Small intestine (tissue), 16 donors: ENCODE measurements at places on chromosomes 5 and 9.
A peak's percentile ranks its signal among the peaks of the same experiment; 100 is the strongest.

GRCh38 chr5:6059137-6059800 is 319.1 kb downstream of the MED10 start:
- H3K4me3 ChIP-seq: no peak overlapping the region
- no peaks in the 10 kb centered on the region for H3K27me3 ChIP-seq
- H3K4me1 ChIP-seq: no peaks in the 10 kb centered on the region
- no peak for DNase-seq
- H3K36me3 ChIP-seq: no peaks in the 10 kb centered on the region

- DNase-seq: peak; percentile 49
- H3K27ac ChIP-seq: peak overlapping the region; percentile 70
- H3K27me3 ChIP-seq: no peaks in the 10 kb centered on the region
These were observed 53.3 kb upstream of the ATP10B start for GRCh38 chr5:160905285-160905684.

GRCh38 chr9:6641961-6642360 is 3.6 kb downstream of the GLDC start:
- no peaks in the 10 kb centered on the region for H3K36me3 ChIP-seq
- no peak for DNase-seq
- peaks cover 12% of the 10 kb centered on the region for H3K27me3 ChIP-seq
- no peaks in the 10 kb centered on the region for H3K4me1 ChIP-seq

DNA sequence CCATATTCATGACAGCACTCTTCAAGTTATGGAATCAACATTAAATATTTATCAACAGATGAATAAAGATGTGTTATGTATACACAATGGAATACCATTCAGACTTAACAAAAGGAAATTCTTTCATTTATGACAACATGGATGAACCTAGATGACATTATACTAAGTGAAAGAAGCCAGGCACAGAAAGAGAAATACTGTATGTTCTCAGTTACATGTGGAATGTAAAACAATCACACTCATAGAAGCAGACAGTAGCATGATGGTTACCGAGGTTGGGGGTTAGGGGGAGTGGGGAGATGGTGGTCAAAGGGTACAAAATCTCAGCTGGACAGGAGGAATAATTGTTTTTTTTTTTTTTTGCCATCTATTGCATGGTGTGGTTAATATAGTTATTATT is 431.9 kb downstream of the DMAC1 start:
- H3K36me3 ChIP-seq: no peaks in the 10 kb centered on the region
- H3K27ac ChIP-seq: no peak overlapping the region
- no peak for DNase-seq
- H3K4me1 ChIP-seq: no peaks in the 10 kb centered on the region
- no peak overlapping the region for H3K4me3 ChIP-seq

GRCh38 chr5:134582941-134583340 is 49.7 kb downstream of the SAR1B start:
- H3K36me3 ChIP-seq: peaks cover 49% of the 10 kb centered on the region
- H3K4me1 ChIP-seq: no peaks in the 10 kb centered on the region
- no peak overlapping the region for H3K4me3 ChIP-seq
- H3K27me3 ChIP-seq: no peaks in the 10 kb centered on the region

DNA sequence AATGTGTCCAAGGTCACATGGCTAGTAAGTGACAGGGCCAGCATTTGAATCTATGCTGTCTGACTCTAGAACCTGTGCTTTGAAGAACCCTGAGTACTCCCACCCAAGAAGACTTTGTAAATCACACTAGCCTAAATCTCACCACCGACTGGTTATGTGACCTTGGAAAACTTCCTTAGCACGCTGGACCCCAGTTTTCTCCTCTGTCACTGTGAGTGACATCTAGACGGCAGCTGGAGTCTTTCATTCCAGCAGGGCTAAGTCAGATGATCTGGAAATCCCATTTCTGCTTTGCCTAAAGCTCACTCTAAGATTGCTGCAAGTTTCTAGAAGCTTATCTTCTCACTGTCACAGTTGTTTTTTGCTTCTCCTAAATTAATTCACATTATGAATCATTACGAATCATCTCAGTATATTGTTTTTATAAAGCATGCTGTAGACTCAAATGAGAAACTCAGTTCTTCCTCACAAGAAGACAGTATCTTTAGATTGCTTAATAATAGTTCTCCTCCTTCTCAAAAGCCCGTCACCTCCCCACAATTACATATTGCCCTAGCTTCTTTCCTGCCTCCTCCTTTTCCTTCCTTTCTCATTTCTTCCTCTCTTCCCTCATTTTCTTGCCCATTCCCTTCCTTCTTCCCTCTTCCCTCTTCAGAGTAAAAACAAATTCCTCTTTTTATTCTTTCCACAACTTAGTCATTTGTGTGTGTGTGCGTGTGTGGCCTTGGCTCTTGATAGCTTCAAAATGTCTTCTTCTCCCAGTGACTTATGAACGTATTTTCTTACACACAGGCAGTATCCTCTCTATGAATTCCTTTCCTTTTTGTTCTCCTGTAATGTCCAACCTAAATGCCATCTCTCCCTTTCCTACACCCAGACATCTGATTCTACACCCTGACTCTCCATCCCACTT is 16.8 kb downstream of the ALDOB start:
- H3K4me1 ChIP-seq: peaks cover 4% of the 10 kb centered on the region
- no peaks in the 10 kb centered on the region for H3K27me3 ChIP-seq
- DNase-seq: peak; percentile 40
- H3K36me3 ChIP-seq: peaks cover 12% of the 10 kb centered on the region

GRCh38 chr5:453725-454481 is 10.9 kb downstream of the EXOC3 start:
- H3K4me3 ChIP-seq: no peak overlapping the region
- H3K27ac ChIP-seq: no peak overlapping the region
- H3K27me3 ChIP-seq: no peaks in the 10 kb centered on the region
- DNase-seq: no peak

DNA sequence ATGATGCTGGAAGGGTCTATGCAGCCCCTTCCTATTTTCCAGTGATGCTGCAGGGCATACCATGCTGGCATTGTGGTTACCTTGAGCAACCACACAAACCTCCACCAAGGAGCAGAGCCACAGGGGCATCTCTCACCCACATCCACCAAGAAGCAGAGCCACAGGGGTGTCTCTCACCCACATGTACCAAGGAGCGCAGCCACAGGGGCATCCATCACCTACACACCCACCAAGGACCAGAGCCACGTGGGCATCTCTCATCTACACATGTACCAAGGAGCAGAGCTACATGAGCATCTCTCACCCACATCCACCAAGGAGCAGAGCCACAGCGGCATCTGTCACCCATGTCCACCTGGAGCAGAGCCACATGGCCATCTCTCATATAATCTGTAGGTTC is 8.8 kb upstream of the GM2A start:
- no peaks in the 10 kb centered on the region for H3K27me3 ChIP-seq
- H3K4me3 ChIP-seq: no peak overlapping the region
- H3K27ac ChIP-seq: no peak overlapping the region
- no peaks in the 10 kb centered on the region for H3K36me3 ChIP-seq
- no peak for DNase-seq

DNA sequence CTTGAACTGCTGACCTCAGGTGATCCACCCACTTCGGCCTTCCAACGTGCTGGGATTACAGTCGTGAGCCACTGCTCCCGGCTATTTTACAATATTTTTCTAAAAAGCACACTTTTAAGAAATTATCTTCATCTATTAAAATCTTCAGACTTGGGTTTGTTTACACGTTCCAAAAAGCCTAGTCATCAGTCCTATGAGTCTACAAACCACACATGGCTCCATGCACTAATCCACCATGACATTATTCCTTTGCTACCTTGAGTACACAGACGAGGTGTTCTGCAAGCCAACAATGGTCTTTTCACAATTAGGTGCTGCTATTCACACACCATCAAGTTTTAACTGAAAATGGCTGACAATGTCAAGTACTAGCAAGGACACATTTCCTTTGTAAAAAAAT is 41.0 kb downstream of the TRPM6 start:
- H3K27me3 ChIP-seq: no peaks in the 10 kb centered on the region
- H3K36me3 ChIP-seq: no peaks in the 10 kb centered on the region
- H3K4me3 ChIP-seq: no peak overlapping the region
- H3K27ac ChIP-seq: no peak overlapping the region
- DNase-seq: no peak

DNA sequence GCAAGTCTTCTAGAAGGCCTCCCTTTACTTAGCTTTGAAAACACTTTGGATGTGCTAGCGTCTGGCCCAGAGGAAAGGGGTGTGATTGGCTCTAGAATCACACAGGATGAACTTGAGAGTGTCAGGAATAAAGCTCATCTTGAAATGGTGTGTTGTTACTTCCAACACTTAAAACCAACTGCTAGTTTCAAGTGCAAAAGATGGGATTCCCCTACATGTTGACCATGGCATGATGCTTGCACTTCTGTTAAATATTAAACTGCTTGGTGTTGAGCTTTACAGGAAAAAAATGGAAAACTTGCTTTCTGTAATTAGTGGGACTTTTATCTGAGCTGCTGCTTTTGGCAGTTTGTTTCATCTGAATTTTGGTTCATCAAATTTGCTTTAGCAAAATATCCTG is 261.1 kb downstream of the MED10 start:
- DNase-seq: no peak
- no peak overlapping the region for H3K27ac ChIP-seq
- H3K36me3 ChIP-seq: no peaks in the 10 kb centered on the region
- H3K27me3 ChIP-seq: no peaks in the 10 kb centered on the region

GRCh38 chr5:89301321-89302025 is 418.5 kb upstream of the MEF2C start:
- H3K4me1 ChIP-seq: no peaks in the 10 kb centered on the region
- H3K27me3 ChIP-seq: no peaks in the 10 kb centered on the region
- H3K27ac ChIP-seq: no peak overlapping the region
- no peaks in the 10 kb centered on the region for H3K36me3 ChIP-seq
- no peak overlapping the region for H3K4me3 ChIP-seq

GRCh38 chr5:16104961-16105360 is 74.6 kb downstream of the MARCHF11 start:
- DNase-seq: no peak
- H3K27me3 ChIP-seq: no peaks in the 10 kb centered on the region
- H3K4me1 ChIP-seq: no peaks in the 10 kb centered on the region
- H3K36me3 ChIP-seq: no peaks in the 10 kb centered on the region
- no peak overlapping the region for H3K27ac ChIP-seq

DNA sequence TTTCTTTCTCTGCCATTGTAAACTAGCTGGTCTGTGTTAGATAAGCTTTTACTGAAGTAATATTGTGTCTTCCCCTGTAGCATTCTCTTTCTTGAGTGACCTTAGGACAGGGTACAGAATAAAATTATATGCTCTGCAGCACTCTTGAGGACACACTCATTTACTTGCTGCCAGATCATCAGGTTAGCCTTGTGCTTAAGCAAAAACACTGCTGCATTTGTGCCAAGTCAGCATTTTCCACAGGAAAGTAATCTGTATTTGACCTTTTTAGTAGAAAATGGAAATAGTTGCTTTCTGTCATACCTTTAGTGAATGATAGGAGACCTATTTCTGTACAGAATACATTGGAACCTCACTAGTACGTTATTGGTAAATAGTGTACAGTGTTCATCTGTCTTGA is 54.2 kb downstream of the LMNB1 start:
- no peaks in the 10 kb centered on the region for H3K4me1 ChIP-seq
- no peak for DNase-seq
- no peak overlapping the region for H3K27ac ChIP-seq
- H3K4me3 ChIP-seq: no peak overlapping the region

DNA sequence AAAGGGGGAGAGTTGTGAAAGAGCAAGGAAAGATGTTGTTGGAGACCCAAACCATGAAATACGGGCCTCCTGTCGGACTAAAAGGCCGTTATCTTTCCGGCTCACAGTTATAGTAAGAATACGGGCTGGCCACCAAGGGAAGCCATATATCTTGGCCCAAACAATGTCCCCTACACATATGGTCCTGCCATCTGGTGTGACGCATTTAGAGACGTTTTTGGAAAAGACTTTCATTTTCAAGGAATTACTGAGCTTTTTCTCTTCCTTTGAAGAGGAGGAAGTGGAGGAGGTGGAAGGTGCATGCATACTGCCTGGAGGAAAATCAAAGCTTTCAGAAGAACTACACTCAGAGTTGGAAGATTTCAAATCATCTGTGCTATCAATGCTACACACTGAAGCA is 26.7 kb downstream of the PWWP2A start:
- H3K27me3 ChIP-seq: no peaks in the 10 kb centered on the region
- DNase-seq: no peak
- peaks cover 18% of the 10 kb centered on the region for H3K36me3 ChIP-seq
- H3K27ac ChIP-seq: no peak overlapping the region

DNA sequence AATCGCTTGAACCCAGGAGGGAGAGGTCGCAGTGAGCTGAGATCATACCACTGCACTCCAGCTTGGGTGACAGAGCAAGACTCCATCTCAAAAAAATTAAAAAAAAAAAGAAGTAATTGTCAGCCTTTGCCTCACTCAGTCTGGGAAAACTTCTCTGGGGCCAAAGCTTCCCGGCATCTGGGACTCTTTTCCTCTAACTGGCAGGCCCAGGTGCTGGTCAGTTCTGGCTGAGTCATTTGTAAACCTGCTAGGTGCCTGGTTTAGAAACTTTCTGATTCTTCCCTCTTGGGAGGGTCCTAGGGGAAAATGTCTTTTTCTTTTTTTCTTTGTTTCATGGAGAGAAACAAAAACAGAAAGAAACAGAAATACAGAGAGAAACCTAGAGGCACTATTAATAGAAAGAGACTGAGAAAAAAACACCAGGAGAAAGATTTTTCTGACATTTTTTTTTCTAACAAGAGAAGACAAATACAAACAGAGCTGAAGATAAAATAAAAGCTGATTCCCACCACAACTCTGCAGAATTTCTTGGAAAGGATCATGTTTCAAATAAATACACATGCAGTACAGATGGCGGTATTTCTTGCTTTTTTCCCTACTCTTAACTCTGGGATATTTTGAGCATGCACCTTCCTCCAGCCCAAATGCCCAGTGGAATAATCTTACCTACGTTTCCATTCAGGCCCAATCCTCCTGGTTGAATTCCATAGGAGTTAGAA is 22.1 kb upstream of the UBAP2 start:
- no peaks in the 10 kb centered on the region for H3K27me3 ChIP-seq
- H3K36me3 ChIP-seq: no peaks in the 10 kb centered on the region
- H3K4me1 ChIP-seq: no peaks in the 10 kb centered on the region
- no peak overlapping the region for H3K27ac ChIP-seq
- H3K4me3 ChIP-seq: no peak overlapping the region

DNA sequence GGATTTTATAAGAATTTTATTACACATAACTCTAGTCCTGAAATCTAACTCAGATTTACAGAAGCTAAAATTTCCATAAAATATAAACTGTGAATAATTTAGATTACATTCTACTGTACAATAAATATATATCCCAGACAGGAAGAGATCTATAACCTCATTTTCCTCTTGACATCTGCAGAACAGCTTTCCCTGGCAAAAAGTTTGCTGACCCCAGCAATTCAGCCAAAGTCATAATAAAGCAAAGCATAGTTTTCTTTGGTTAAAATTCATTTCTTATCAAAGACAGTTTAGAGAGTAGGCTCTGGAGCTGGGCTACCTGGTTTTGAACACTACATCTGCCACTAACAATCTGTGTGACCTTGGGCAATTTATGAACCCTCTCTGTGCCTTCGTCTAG is 372.5 kb downstream of the CAAP1 start:
- no peak overlapping the region for H3K4me3 ChIP-seq
- no peak overlapping the region for H3K27ac ChIP-seq
